NCI-H1105 (cell line): ENCODE measurements at places on chromosomes 6 and 20.

DNA sequence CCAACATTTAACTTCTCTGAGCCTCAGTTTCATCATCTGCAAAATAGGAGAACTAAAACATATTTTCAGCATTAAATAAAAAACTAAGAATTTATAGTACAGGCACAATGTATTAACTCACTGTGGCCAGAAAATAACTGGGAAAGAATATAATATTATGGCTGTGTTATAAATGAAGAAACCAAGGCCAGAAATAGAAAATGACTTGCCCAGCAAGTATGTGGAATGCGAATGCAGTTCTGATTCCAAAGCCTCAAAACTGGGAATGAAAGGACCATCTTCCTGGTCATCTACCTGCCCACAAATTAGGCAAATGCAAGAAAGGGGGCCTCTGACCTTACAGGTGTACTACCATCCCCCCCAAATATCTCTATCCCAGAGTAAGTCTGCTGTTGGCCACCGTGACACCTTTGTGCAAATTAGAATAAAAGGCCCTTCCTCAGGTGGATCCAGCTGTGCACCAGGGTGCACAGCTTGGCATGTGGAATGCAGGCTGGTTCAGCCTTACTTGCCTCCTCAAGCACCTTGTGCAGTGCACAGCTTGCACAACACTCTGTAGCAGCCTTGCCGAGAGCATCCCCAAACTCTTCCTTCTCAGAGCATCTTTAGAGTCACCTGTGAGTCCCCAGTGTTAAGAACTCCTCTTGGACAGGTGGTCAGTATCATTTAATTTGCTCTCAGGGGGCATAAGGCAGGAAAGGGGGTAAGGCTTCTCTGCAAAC lies 4.4 kb downstream of the SLC13A3 start:
- no peak for DNase-seq

- DNase-seq: peak; percentile 8
Measured at GRCh38 chr6:37314487-37315156, 39.2 kb upstream of the RNF8 start.

DNA sequence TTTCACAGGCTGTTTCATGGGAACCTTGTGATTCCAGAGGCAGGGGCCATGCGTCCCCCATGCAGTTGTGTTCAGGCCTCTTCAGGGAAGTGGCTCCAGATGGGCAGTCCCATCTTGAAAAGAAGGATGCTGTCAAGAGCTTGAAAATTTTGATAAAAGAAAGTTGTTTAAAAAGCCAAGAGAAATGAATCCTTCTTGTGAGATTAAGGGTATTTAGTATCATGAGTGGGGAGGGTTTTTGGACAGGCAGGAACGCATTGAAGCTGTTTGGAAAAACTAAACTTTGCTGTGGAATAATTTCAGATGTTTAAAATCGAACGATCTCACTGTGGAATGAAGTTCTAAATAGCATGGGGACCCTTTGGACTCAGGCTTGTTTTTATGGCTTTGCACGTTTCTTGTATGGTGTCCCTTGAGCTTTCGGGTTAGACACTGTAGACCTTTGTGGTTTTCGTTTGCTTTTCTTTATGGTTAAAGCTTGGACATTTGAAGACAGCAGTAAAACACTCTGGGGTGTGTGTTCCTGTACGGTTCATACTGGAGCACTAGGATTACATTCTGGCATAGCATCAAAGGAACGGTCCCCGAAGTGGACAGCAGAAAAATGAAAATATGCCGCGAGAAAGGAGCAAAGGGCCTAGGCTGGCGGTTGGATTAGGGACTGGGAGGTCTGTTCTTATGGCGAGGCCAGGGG lies 18.2 kb downstream of the KIF25 start:
- DNase-seq: no peak

DNA sequence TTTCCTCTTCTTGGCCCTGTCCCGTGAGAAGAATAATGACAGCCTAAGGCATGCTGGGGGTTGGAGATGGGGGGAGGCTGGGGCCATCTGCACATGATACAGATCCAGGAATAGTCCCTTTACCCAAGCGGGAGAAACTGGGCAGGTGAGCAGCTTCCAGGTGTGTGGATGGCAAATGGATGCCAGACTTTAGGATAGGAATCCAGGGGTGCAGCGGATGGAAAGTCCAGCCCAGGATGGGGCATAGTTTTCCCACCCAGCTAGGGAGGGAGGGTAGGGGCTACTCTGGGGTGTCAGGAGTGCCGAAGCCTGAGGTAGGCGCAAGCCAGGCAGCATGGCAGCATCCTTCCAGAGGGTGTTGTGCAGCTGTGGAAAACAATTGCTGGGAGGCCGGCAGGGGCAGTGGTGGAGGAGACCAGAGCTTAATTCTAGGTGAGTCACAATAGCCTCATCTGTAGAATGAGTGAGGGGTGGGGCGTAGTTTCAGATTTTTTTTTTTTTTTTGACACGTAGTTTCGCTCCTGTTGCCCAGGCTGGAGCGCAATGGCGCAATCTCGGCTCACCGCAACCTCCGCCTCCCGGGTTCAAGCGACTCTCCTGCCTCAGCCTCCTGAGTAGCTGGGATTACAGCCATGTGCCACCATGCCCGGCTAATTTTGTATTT lies 15.4 kb upstream of the FAM110A start:
- DNase-seq: no peak

DNA sequence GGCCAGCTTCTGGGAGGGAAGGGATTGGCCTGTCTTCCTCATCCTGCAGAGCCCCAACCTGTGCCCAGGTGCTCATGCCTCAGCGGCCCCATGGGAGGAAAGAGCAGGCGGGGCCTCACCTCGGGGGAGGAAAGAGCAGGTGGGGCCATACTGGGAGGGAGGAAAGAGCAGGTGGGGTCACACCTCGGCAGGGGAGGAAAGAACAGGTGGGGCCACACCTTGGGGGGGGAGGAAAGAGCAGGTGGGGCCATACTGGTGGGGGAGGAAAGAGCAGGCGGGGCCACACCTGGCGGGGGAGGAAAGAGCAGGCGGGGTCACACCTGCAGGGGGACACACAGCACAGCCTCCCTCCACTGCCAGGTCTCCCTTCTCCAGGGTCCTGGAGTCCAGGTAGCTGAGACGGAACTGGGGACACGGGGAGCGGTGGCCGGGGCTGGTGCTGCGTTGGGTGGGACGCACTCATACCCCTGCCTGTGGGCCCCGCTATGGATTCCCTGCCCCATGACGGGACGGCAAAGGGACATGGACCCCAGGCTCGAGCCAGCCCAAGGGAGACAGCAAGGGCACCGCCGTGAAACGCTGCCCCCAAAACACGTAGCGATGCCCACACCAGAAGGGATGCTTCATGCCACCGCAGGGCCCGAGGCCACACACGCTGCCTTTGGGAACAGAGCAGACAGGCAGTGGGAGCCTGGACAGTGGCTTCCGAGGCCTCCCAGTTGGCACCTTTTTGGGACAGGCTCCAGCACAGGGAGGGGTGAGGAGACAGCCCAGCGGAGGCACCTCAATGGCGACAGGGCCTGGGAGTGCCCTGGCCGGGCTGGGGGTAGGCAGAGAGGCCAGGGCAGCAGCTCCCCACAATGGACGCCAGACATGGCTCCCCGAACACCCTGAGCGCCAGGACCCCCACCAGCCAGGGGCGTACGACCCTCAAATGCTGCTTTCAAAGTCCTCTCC lies 43.3 kb upstream of the CHRNA4 start:
- peak; percentile 45 for DNase-seq

DNA sequence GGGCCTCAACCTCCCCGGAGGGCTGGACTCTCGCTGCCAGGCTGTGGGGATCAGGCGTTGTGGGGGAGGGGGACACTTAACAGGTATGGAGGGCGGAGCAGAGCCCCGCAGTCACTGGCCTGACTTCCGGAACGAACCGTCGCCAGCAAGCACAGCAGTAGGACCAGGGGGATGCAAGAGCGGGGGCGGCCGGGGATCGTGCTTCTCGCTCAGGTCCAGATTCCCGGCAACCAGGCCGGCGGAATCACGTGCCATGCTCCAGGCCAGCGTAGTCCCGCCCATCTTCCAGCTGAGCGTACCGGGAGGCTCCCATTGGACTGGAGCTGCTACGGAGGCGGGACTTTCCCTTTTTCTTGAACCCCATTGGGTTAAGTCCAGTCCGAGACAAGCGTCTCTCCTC lies 10.0 kb upstream of the POU5F1 start:
- DNase-seq: no peak

- no peak for DNase-seq
Measured at GRCh38 chr20:44970243-44970757, 4.0 kb downstream of the STK4 start.

- no peak for DNase-seq
Measured at GRCh38 chr6:33934731-33935270, 131.0 kb upstream of the MLN start.

GRCh38 chr20:48761023-48761785 lies 66.6 kb downstream of the PREX1 start:
- no peak for DNase-seq

DNA sequence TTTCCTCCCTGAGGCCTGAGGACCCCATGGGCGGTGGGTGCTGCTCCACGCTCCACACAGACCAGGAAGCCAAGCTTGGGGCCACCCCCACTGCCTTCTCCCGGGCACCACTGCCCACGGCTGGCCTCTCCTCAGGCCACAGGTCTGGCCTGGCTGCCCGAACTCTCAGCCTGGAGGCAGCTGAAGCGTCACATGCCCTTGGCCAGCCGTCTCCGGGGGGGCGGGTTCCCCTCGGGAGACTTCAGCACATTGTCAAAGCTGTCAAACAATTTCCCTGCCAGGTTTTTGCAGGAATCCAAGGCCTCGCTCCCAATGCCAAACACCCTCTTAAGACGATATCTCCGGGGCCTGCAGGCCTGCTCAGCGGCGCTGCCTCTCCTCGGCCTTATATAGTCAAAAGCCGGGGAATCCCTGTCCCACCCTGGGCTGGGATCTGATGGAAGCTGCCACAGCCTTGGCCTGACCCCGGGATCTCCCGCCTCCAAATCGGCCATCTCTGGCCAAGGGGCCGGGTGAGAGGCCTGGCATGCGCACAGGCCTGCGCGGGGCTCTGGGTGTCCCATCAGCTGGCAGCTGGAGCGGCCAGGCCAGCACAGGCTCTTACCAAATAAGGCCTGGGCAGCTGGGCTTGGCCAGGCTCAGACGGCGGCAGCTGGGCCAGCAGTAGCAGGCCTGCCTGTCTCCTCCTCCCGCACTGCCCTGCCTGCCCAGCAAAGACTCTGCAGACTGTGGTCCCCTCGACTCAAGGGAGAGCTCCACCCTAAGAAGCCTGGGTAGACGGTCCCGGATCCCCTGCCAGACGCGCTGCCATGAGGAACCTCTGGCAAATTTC lies 49.7 kb downstream of the RBM38 start:
- DNase-seq: no peak

GRCh38 chr20:8663424-8663823 lies 405.5 kb upstream of the PLCB4 start:
- DNase-seq: no peak

DNA sequence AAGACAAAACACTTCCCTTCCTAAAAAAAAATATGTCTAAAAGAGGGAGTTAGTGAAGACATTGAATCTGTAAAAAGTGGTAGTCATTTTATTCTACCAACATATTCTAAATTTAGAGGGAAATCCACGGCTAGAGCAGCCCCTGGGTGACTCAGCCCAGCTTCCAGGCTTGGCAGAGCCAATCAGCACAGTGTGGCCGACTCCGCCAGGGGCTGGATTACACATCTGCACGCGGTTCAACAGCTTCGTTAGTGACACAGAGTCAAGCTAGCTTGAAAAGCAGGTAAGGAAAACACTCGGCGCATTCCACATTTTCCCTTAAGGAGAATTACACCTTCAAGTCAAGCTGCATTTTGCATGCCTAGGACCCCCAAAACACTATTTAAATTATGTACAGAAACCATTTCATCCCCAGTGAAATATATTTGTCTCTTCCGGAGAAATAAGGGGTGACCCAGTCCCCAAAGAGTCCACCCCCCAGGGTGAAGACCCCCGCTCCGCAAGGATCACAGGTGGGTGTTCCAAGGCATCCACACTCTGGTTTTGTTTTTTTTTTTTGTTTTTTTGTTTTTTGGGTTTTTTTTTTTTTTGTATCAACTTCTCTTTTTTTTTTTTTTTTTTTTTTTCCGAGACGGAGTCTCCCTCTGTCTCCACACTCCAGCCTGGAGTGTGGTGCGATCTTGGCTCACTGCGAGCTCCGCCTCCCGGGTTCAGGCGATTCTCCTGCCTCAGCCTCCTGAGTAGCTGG lies 58.4 kb upstream of the ARID1B start:
- no peak for DNase-seq
